COR-L47 (cell line): ENCODE measurements at places on chromosomes 7 and 10.
A peak's percentile ranks its signal among the peaks of the same experiment; 100 is the strongest.

- no peak for DNase-seq
These were observed 95.6 kb downstream of the GRB10 start for GRCh38 chr7:50687096-50687495.

DNA sequence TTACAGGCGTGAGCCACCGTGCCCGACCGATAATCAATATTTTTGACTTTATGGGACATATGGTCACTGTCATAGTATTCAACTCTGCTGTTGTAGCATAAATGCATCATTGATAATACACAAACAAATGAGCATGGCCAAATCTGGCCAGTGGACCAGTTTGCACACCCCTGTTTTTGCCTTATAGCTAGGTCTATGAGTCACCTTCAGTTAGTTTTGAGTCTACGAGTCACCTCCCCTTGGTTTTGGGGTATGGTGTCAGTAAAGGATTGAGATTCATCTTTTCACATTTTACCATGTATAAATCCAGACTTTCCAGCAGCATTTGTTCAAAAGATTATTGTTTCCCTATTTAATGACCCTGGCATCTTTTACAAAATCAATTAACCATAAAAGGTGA is 362.5 kb upstream of the NRP1 start:
- DNase-seq, result no peak

DNA sequence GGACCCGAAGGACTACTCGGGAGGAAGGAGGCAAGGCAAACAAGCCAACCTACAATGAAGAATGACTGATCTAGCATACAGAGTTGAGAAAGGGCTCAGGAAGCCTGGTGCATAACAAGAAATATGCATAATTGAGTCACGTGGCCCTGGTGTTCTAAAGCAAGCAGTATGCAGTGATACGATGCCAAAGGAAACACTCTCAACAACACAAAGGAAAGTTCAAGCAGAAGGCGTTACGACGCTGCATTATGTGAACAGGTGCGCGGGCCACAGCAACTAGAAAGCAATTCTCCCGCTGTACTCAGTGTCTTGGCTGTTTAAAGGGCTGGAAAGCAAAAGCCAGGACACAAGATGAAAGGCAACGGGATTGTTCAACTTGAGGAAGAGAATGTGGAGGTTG is 100.8 kb downstream of the PRTFDC1 start:
- DNase-seq, result peak; percentile 64

DNA sequence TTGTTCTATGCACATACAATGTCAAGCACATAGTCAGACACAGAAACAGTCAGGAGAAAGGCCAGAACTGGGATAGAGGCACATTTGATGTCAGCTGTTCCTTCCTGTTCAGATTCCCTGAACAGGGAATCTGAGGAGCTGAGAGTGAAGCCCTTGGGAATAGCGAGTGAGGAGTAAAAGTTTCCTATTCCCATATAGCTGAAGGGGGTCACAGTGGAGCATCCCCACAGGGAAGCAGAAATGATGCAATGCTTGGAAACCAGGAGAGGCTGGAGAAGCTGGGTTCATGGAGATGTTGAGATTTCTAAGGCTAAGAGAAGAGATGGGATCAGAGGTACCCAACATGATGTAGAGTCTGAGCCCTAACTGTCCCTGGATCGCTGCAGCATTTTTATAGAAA is 11.3 kb upstream of the PRXL2A start:
- DNase-seq, result no peak

GRCh38 chr7:81173766-81174281 is 255.0 kb upstream of the SEMA3C start:
- DNase-seq, result no peak

GRCh38 chr7:157998884-157999552 is 588.6 kb downstream of the PTPRN2 start:
- DNase-seq, result no peak

- DNase-seq, result no peak
These were observed 711 bp downstream of the HIP1 start for GRCh38 chr7:75737856-75738603.

GRCh38 chr10:91299999-91300575 is 79.6 kb downstream of the PCGF5 start:
- DNase-seq, result no peak

DNA sequence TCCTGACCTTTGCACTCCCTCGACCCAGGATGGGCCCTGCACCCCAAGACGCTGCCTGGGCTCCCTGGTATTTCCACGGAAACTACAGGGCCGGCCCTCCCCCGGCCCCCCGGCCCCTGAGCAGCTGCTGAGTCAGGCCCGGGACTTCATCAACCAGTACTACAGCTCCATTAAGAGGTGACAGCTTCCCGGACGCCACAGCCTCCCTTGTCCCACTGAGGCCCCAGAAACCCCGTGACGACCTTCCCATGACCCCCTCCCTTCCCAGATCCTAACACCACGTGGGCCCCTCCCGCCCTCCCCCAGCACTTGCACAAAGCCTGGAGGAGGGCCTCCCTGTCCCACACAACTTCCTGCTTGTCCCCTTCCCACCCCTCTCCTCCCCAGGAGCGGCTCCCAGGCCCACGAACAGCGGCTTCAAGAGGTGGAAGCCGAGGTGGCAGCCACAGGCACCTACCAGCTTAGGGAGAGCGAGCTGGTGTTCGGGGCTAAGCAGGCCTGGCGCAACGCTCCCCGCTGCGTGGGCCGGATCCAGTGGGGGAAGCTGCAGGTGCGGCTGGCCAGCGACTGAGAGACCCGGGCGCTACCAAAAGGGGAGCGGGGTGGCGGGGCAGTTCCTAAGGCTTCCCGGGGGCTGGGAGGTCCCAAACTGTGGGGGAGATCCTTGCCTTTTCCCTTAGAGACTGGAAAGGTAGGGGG is 5.7 kb downstream of the NOS3 start:
- no peak for DNase-seq

DNA sequence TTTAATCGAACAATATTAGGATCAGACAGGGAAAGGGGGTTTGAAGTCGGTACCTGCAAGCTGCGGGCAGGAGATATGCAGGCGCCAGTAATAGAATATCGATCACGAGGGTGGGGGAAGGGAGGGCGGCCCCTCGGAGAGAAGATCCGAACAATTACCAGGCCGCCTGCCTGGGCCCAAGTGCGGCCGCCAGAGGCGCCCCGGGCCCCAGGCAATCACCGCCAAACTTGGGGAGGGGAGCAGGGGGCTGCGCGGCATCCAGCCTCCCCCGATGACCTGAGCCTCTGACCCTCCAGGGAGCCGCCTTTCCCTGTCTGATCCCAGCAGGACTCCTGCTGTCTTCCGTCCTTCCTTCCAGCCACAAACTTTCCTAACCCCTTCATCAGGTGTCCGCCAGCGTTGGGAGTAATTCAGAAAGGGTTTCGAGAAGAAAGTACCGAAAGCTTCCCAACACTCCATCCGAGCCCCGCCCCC is 1.1 kb downstream of the NKX1-2 start:
- no peak for DNase-seq

GRCh38 chr7:21642422-21642821 is 99.6 kb downstream of the DNAH11 start:
- no peak for DNase-seq

GRCh38 chr10:125257521-125258108 is 97.3 kb upstream of the CTBP2 start:
- DNase-seq, result no peak

DNA sequence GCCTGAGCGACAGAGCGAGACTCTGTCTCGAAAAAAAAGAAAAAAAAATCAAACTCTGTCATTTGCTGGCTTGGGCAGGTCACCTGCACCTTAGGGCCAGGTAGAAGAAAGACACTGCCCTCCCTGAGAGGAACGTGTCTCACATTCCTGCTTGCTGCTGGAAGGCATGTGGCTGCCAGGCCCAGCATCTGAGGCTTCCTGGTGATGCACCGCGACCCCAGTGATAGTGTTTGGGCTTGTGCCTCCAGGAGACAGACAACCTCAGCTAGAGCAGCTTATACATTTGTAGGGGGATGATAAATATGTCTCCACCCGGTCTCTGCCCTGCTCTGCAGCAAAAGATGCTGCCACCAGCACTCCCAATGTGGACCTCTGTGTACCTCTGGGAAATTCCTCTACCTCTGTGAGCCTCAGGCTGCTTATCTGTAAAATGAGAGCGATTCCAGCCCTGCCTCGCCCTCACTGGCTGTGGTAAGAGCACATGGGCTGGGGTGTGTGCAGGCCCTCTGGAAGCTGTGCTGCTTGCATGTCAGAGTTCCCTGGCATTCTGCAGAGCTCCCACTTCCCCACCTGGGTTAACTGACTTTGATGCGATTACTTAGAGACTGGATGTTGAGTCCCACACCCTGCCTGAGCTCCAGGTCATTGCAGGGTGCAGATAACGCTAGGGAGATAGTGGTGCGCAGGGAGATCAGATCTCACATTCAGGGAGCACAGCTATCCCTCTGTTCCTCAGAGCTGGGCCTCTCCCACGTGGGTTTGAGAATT is 19.9 kb downstream of the SLC29A3 start:
- DNase-seq, result no peak

- no peak for DNase-seq
These were observed 277.6 kb downstream of the GATA3 start for GRCh38 chr10:8331896-8332729.

DNA sequence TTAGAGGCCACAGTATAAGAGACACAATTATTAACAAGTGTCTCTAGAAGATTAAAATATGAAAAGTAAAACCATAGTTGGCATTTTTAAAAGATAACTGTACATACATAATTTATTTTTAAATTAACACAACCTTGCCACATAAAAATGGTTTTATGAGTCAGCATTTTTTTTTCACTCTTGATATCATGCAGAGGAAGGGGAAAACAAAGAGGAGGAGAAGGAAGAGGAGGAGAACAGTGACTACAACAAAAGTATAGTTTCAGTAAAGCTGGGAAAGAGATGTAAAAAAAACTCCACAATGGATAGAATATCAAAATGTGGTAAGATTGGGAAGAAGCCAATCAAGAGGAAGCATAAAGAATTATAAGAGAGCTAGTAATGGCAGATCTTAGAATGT is 34.0 kb downstream of the CH25H start:
- no peak for DNase-seq

- no peak for DNase-seq
These were observed 27.7 kb upstream of the OSBPL3 start for GRCh38 chr7:25007668-25008067.

GRCh38 chr10:70096705-70097420 is 35.8 kb downstream of the AIFM2 start:
- DNase-seq, result no peak

GRCh38 chr7:29270594-29271318 is 76.2 kb downstream of the CHN2 start:
- no peak for DNase-seq

DNA sequence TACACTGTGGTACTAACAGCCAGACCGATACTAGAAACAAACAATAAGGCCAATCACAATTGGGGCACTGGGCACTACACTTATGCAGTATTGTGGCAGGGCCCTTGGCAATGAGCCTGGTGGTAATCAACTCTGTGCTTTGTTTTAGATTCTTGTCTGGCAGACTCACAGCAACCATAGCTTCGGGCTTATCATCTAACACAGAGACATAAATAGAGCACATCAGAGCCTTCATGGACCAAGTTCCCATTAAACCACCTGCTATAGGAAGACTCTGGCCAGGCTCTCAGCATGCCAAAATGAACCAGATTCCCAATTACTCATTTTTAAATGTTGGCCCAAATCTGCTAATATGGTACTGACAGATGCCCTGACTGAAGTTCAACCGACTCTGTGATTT is 218.6 kb downstream of the DGKI start:
- DNase-seq, result peak; percentile 95

DNA sequence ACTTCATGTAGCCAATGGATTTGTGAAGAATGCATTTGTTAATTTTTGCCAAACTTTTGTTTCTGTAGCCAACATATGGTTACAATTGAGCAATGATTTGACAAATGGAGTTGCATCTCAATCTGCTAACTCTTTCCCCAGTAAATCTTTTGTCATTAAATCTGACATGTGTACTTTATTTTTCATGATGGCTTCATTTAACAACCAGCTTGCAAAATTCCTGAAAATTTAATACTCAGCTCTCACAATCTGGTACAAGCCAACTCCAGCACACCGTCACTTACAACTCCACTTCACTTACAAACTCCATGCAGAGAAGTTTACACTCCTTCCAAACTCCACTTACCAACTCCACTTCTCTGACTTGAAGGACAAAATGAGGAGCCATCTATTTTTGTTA is 26.5 kb upstream of the HIBADH start:
- no peak for DNase-seq

DNA sequence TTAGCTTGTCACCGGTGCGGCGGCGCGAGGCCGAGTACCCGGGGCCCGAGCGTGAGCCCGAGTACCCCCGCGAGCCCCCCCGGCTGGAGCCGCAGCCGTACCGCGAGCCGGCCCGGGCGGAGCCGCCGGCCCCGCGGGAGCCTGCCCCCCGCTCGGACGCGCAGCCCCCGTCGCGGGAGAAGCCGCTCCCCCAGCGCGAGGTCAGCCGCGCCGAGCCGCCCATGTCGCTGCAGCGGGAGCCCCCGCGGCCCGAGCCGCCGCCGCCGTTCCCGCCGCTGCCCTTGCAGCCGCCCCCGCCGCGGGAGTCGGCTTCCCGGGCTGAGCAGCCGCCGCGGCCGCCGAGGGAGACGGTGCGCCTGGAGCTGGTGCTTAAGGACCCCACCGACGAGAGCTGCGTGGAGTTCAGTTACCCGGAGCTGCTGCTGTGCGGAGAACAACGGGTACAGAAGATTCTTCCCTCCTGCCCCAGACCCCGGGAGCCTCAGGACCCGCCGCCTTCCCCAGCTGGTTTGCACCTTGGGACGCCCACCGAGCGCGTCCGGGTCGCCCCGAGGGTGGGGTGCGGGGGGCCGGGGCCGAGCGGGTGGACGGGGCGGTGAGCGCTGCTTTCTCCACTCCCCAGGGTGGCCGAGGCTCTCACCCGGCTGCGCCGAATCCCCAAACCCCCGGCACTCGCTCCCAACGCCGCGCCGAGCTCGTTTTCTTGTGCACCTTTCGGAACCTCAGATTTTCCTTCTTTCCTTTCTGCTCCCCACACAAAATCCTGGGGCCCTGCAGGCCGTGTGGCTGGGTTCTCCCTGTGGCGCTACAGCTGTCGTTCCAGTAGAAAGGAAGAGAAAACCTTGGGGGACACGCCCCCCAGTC is 708 bp downstream of the UBN2 start:
- peak; percentile 31 for DNase-seq
